ENCODE measurements at places on chromosomes 7 and 10. TPM values are rescaled to one million over a fixed set of nuclear protein-coding genes. Genes with fewer than 3 reads are reported as not detected.

GNG11 gene
- 33.2 TPM for total RNA-seq

CACNB2 gene
- total RNA-seq = 0.19 TPM

SPDYE11 gene
- total RNA-seq = not detected

NXPH1 gene
- total RNA-seq = not detected

DENND2A gene
- total RNA-seq = 24.6 TPM

ZPBP gene
- total RNA-seq = not detected

SUGCT gene
- 2.9 TPM for total RNA-seq

AGR2 gene
- 0.29 TPM for total RNA-seq

NODAL gene
- total RNA-seq = not detected

SUFU gene
- 11.6 TPM for total RNA-seq

PRF1 gene
- total RNA-seq = 4.0 TPM

TAS2R41 gene
- not detected for total RNA-seq

EN2 gene
- total RNA-seq = 0.22 TPM

CPXM2 gene
- 17.9 TPM for total RNA-seq

RHOBTB1 gene
- total RNA-seq = 22.6 TPM
